ENCODE measurements at places on chromosomes 13 and 19.

GRCh38 chr13:26599860-26600259 is 42.4 kb downstream of the WASF3 start:
- no peak for DNase-seq

DNA sequence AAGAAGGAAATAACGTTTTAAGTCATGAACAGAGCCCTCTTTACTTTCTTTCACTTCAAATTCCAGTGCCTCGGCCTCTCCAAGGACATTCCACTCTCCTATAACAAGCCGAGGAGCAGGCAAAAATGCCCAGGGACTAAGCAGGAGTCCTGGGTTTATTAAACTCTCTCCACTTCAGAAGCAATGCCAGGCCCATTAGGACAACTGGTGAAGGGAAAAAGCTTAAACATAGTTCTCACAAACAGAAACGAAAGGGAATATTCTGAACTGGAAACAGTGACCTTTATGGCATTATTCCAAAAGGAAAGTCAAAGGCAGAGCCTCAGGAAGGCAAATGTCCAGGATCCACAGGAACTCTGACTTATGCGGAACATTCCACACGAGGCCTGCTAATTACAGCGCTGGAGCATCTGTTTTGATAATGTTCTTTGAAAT is 30.9 kb upstream of the MED4 start:
- DNase-seq: peak; percentile 68

- DNase-seq: no peak
Observed at GRCh38 chr13:45861322-45861721, 9.8 kb upstream of the SIAH3 start.

GRCh38 chr19:28170066-28170465 is 1042.9 kb downstream of the UQCRFS1 start:
- no peak for DNase-seq

DNA sequence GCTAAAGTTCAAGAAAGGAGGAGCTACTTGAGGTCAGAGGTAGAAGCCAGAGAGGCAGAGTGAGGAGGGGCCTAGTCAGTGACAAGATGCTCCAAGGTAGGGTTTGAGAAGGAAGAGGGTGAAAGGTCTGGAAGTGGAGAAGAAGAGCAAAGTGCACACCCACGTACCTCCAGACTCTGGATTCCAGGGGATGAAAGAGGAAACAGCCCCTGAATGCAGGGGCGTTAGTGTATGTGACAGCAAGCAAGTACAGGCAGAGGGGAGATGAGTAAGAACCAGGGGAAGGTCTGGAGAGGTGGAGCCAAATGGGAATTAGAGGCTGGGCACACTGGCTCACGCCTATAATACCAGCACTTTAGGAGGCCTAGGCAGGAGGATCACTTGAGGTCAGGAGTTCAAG is 8.7 kb downstream of the RPS28 start:
- no peak for DNase-seq

GRCh38 chr13:100533588-100534041 is 55.0 kb downstream of the GGACT start:
- no peak for DNase-seq

- peak; percentile 49 for DNase-seq
Observed at GRCh38 chr13:37273836-37274235, 168.4 kb upstream of the CSNK1A1L start.

- DNase-seq: no peak
Observed at GRCh38 chr19:2084993-2085720, 11.0 kb downstream of the MOB3A start.

DNA sequence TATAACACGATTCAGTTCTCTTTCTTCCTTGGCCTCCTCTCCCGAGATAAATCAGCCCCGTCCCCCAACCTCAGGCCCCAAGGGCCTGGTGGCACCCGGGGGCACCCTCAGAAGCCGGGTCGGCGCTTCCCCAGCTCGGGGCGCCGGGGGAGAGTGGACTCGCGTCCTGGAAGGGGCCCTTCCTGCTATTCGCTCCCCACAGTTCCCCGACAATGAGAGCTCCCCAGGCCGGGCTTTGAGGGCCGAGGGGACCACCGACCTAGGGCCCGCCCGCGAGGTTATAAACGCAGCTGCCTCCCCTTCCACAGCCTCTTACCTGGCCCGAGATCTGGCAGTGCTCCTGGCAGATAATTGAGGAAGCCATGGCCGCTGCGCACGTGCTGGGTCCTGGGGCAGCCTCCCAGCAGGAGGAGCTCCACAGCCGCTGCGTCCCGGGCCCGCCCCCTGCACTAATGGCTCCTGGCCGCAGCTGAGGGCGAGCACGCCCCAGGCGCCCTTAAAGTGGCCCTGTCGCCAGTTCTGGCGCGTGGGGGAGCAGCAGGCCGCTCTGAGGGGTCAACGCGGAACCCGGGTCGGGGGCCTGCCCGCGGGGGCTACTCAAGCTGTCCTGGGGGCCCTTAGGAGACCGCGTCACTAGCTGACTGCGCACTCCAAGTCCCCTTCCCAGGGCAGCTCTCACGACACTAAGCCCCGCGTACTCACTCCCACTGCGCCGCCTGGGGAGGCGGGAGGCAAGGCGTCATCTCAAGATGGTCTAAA is at the start of gene SOHLH2:
Gene SOHLH2 (minus strand): TSS at position 394 of the 759 bp plus-strand sequence. CDS start 30 bp downstream, at position 364.
- no peak for DNase-seq

- DNase-seq: no peak
Observed at GRCh38 chr19:7257148-7258040, 36.8 kb downstream of the INSR start.

- DNase-seq: no peak
Observed at GRCh38 chr13:76969488-76970365, 21.4 kb downstream of the ACOD1 start.

DNA sequence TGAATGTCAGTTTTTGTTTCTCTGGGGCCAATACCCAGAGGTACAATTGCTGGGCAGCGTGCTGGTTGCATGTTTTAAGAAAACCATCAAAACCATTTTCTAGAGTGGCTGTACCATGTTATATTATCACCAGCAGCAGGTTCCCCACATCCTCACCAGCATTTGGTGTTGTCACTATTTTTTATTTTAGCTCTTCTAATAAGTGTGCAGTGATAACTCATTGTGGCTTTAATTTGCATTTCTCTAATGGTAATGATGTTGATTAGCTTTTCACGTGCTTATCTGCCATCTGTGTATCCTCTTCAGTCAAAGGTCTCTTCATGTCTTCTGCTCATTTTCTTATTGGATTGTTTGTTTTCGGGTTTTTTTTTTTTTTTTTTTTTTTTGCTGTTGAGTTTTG is 21.9 kb downstream of the PAK4 start:
- no peak for DNase-seq

DNA sequence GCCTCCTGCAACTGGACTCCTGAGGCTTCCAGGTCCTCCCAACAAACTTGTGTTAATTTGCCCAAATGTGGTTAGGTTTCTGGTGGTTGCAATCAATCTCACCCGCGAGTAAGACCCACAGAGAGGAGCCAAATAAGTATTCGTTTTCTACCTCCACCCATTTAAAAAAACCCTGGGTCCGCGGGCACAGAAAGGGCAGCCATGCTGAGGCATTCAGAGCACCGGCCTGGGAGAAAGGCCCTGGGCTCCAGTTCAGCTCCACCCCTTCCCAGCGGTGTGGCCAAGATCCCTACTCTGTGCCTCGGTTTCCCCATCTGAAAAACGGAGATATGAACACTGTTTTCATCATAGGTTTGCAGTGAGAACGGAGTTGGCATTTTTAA is 56.9 kb downstream of the PEPD start:
- DNase-seq: no peak

GRCh38 chr13:67651908-67652465 is 421.9 kb upstream of the PCDH9 start:
- no peak for DNase-seq

GRCh38 chr13:39091586-39091985 is 53.3 kb downstream of the NHLRC3 start:
- DNase-seq: no peak

- no peak for DNase-seq
Observed at GRCh38 chr13:104485571-104485970, 1419.4 kb upstream of the SLC10A2 start.

GRCh38 chr13:75025956-75026355 is 456.0 kb downstream of the TBC1D4 start:
- no peak for DNase-seq

DNA sequence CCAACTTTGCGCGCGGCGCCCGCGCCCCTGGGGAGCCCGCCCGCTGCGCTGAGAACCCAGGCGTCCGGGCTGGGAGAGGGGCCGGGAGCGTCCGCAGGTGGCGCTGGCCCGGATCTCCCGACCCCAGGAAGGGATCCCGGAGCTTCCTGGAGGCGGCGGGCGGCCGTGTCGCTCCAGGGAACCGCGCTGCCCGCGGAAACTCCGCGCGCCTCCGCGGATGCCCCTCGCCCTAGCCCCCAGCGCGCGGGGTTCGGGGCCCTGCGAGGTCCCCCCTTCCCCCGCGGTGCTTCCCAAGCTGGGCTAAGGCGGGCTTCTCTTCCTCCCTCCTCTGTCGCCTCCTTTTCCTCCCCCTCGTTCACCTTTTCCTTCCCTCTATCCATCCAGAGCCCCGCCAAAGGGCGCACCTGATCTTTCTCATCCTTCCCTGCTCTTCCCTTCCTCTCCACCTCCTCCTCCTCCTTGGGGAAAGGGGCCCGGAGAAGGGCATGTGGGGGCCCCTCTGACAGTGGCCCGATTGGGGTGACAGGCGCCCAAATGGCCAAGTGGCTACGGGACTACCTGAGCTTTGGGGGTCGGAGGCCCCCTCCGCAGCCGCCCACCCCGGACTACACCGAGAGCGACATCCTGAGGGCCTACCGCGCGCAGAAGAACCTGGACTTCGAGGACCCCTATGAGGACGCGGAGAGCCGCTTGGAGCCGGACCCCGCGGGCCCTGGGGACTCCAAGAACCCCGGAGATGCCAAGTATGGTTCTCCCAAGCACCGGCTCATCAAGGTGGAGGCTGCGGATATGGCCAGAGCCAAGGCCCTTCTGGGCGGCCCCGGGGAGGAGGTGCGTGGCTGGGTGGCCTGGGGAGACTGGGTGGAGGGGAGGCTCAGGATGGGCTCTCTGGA is 710 bp downstream of the SHD start:
- no peak for DNase-seq

DNA sequence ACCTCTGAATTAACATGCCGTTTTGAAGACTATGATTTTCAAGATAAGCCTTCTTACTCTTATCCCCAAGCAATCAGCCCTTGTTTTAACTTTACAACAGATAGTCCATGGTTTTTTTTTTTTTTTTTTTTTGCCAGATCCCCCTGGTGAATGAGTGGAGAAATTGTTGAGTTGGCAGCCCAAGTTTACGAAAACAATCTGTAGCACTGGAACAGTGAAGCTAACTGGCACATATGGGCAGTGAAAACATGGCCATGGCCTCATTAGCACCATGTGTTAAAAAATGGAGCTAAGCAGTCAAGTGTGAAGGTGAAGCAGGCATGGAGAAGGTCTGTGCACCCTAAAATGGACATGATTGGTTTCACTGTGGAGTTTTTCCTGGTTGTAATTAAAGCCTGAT is 812.1 kb upstream of the MIR17HG start:
- DNase-seq: no peak

DNA sequence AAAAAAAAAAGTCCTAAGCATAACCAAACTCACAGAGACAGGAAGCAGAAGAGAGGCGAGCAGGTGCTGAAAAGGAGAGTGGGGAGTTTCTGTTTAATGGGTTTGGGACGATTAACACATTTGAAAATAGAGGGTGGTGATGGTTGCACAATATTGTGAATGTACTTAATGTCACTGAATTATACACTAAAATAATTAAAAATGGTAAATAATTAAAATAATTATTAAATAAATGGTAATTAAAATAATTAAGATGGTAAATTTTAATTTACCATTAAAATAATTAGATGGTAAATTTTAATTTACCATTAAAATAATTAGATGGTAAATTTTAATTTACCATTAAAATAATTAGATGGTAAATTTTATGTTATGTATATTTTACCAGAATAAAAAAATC is 74.8 kb upstream of the XPO4 start:
- DNase-seq: no peak

- peak; percentile 85 for DNase-seq
Observed at GRCh38 chr19:10461047-10461949, 41.0 kb downstream of the PDE4A start.

DNA sequence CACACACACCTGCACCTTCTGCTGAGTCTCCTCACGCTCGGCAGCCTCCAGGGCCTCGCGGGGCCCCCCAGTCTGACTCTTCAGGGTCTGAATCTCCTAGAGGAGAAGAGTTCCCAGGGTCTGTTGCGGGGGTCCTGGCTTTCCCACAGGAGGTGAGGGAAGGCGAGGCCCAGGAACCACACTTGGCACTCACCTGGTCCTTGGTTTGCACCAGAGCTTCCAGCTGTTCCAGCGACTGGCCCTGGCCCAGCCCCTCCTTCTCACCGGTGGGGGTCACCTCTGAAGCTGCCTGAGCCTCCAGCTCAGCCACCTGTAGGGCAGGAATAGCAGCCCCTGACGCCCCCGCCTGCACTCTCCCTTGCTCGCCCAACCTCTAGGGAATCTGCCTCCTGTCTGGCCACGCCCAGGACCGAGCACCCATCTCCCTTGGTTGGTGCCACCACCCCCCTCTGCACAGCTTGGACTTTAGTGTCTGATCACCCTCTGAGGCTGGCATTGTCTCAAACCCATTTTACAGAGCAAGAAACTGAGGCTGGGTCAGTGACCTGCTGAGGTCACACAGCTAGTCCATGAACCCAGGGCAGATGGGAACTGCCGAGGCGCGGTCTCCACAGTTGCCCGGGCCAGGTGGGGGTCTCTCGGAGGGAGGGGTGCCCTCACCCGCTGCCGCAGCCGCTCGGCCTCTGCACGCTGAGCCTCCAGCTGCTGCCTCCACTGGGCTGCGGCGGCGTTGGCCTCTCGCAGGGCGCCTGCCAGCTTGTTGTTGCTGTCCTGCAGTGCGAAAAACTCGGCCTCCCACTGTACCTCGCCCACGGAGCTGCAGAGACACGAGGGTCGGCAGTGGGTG is 9.5 kb downstream of the HOMER3 start:
- no peak for DNase-seq

- no peak for DNase-seq
Observed at GRCh38 chr13:27039171-27039701, 132.4 kb downstream of the USP12 start.

- no peak for DNase-seq
Observed at GRCh38 chr13:95656386-95657015, 12.0 kb upstream of the DZIP1 start.

DNA sequence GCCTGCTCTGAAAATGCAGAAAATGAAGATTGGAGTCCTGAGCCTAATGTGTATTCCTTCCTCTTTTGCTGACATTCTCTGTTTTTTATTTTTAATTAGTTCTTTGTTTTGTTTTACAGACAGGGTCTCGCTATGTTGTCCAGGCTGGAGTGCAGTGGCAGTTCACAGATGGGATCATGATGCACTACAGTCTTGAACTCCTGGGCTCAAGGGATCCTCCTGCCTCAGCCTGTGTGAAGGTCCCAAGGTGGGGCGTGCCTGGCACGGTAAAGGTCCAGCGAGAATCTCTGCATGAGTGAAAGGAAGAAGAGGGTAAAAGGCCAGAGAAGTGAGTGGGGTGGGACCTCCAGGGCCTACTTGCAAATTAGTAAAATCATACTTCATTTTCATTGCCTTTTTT is 34.3 kb upstream of the DGKH start:
- no peak for DNase-seq

- DNase-seq: no peak
Observed at GRCh38 chr19:51282335-51282734, 29.1 kb upstream of the IGLON5 start.

- DNase-seq: no peak
Observed at GRCh38 chr19:38266981-38267597, 2.7 kb downstream of the SPINT2 start.

- DNase-seq: no peak
Observed at GRCh38 chr13:61463024-61463423, 47.4 kb upstream of the PCDH20 start.

GRCh38 chr19:23118400-23118799 is 1.6 kb downstream of the ZNF730 start:
- no peak for DNase-seq
